ENCODE measurements at places on chromosomes 7 and 10.

DNA sequence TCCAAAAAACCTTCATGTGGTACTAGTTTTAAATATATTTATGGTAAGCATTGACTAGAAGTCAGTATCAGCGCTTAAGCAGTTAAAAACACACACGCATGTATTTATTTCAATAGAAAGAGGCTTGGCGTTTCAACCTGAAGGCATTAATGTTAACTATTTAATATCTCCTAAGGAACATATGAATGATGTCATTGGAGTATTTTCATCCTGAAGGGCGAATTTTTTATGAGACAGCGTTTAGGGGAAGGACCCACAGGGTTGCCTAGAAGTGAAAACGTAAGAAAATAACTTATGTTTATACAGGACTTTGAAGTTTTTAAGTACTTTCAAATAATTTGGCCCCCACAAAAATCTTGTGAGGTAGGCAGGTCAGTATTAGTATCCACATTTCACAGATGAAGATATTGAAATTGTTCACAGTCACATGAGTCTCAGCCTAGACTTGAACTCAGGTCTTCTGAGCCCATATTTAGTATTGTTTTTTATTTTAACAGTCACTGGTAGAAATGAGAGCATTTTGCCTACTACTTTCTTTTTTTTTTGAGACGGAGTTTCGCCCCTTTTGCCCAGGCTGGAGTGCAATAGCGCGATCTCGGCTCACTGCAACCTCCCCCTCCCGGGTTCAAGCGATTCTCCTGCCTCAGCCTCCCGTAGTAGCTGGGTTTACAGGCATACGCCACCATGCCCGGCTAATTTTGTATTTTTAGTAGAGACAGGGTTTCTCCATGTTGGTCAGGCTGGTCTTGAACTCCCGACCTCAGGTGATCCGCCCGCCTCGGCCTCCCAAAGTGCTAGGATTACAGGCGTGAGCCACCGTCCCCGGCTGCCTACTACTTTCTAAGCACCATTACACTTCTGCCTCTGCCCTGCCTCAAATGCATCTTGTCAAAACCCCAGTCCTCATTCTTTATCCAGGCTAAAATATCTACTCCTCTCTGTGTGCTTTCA lies 1.8 kb downstream of the SLK start:
- DNase-seq, result no peak

GRCh38 chr10:44749151-44749550 lies 162.0 kb upstream of the TMEM72 start:
- DNase-seq, result no peak

DNA sequence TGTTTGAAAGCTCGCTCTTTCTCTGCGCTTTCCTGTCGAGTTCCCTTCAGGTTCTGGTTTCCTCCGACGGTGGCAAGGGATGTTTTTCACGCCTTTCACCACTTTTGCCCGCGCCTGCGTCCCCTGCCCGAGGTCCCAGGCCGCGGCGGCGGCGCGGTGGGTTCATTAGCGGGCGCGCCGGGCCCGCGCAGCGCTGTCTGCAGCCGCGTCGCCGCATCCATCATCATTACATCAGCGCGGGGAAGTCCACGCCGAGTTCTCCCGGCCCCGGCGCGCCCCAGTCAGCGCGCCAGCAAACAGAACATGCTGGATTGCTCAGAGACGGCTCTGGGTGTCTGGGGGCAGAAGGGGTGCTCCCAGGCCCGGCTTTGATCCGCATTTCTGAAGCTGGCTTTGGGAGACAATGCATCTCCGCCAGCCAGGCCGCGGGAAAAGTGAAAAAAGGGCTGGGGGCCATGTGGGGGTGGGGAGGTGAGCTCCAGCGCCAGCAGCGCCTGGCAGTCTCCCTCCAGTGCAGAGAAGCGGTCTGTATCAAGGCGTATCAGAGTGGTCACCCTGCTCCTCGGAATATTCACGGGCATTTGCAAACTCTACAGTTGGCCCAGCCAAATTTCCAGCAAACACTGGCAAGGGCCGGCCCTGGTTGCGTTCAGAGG lies 8.9 kb downstream of the GLI3 start:
- peak; percentile 76 for DNase-seq

GRCh38 chr10:37473906-37474305 lies 348.5 kb downstream of the ANKRD30A start:
- DNase-seq, result no peak

DNA sequence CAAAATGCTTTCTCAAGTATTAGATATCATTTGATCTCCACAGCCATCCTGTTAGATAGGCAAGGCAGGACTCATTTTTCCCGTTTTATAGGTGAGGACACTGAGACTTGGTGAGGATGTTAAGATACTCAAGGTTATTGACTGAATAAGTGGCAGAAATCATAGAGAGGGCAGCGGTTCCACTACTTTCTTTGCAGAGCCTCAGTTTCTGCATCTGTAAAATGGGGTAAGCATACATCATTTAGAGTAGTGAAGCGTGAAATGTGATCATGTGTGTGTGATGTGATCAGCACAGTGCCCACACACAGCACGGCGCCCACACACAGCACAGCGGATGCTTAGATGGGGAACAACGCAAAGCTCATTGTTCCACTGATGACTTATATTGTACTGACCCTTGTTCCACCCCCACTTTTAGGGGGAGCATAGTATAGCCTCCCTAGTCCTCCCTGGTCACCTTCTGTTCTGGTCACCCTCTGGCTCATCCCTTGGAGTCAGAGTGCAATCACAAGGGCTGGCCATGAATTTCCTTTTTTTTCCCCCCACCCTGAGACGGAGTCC lies 10.5 kb downstream of the UBTD1 start:
- no peak for DNase-seq

Measured in mammary epithelial cell (primary cell).